ENCODE measurements at places on chromosomes 5 and 9.
A peak's percentile ranks its signal among the peaks of the same experiment; 100 is the strongest.

- no peak for DNase-seq
These were observed 2.5 kb downstream of the PMPCA start for GRCh38 chr9:136412962-136413361.

DNA sequence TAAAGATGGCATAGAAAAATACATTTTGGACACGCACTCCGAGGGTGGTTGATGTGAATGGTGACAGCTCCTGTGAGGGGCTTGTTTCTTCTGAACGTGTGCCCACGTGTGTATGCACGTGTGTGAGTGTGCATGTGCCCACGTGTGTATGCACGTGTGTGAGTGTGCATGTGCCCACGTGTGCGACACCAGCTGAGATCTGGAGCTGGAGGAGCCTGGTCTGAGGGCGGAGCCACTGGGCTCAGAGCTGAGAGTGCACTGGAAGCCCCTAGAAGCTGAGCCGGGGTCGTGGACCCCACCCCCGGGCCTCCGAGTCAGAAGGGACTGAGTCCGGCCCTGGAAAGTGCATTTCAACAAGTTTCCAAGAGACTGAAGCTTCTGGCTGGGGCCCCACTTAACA is 282.5 kb upstream of the IRX4 start:
- no peak for DNase-seq

DNA sequence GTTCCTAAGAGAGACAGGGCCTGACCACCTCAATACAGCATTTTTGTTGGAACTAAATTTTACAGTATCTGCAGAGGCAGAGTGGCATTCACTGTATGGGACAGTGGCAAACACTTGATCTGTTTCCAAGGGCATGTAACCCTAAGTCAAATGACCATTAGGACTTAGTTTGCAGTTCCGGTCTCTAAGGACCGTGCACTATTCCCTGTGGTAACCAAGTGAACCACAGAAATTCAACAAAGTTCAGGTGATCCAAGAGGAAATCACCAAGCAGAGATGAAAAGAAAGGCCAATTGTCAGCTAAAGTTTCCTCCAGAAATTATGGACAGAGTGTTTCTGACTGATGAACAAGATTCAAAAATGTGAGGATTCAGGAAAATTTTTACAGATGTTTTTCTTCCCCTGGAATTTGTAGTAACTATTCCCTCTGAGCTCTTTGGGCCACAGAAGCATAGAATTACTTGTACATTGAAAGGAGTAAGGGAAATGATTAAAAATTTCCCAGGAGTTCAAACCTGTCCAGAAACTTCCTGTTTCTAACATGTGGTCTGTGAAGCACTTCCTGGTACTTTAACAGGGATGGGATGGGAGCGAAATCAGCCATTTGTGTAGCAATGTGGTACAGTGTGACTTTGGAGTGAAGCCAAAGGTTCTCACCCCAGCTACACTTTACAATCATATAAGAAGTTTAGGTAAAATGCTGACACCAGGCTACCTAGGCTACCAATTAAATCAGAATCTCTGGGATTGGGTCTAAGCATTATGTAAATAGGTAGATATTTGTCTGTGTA is 266.1 kb upstream of the MAP3K1 start:
- no peak for DNase-seq

GRCh38 chr5:305459-305858 is 16.1 kb upstream of the AHRR start:
- DNase-seq: no peak

- no peak for DNase-seq
These were observed 82.0 kb upstream of the WWC1 start for GRCh38 chr5:168209244-168209995.

DNA sequence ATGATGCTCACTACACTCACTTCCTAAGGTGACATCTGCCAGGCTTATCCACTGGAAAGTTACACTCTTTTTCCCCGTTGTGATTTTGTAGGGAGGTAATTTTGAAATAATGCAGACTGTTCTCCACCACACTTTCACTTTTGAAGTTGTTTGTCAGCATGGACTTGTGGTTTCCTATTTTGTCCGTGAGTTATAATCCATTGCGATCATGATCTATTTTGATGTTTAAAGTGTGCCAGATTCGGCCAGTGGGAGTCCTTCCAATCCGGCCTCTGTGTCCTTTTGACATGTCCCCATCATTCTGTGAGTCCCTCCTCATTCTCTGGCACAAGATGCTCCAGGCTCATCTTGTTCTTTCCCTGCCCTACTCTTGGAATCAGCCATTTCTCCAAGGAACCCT is 211.3 kb upstream of the KLF4 start:
- no peak for DNase-seq

DNA sequence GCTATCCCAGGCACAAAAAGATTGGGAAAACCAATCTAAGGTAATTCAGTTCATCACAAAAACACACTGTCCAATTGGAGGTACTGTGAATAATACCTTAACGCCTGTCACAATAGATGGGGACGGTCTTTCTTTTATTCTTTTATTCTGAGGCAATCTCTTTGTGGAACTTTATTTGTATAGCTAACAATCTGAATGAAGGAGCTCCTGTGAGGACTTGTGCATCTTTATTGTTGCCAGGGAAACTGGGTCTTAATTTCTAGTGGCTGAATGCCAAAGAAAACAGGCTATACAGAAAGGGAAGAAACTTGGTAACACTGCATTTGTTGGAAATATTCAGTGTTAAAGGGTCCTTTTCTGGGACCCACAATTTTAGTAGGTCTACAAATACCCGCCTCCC is 546.9 kb upstream of the C9orf72 start:
- peak; percentile 31 for DNase-seq

- no peak for DNase-seq
These were observed 408.1 kb downstream of the MAT2B start for GRCh38 chr5:163913548-163913947.

DNA sequence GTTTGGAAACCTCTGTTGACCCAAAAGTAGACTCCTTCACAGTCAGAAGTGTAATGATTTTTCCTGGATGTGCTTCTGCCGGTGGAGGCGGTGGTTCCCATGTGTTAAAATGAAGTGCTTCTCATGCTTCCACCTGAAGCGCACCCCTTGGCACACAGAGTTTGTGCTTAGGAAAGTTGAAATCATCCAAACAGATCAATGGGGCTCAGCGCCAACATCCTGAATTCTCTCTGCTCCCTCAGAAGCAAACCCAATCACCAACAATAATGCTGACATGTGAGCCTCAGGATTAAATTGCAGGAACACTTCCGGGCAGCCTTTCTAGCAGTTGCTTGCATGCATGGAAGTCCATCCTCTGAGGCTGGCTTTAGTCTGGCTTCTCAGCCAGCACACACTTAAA is 71.0 kb downstream of the MED10 start:
- DNase-seq: no peak

DNA sequence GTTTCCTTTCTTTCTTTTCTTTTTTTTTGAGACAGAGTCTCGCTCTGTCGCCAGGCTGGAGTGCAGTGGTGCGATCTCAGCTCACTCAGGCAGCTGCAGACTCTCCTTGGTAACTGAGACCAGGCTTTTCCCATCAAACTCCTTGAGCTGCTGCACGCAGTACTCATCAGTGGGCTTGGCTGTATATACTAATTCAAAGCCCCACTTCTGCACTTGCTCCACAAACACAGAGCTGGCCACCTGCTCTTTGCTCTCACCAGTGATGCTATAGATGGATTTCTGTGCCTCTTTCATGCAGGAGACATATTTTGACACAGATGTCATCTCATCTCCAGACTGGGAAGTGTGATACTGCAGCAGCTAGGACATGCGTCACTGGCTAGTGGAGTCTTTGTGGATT is 252.7 kb downstream of the AP3B1 start:
- DNase-seq: no peak

DNA sequence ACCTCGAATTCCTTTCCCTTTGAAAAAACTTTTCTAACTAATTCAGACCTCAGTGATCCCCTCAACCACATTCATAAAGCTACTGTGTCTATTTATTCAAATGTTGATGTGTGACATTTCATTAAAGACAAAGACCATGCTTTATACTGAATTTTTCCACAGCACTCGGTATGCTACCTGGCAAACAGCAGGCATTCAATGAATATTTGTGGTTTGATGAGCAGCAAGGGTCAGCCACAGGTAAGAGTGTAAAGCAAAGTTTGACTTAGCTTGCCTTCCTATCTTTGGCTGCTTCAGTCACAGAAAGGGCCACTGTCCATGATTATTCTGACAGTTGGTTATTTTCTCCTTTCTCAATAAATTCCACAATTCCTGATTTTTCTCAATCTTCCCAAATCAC is 5.1 kb upstream of the CDC42SE2 start:
- no peak for DNase-seq

DNA sequence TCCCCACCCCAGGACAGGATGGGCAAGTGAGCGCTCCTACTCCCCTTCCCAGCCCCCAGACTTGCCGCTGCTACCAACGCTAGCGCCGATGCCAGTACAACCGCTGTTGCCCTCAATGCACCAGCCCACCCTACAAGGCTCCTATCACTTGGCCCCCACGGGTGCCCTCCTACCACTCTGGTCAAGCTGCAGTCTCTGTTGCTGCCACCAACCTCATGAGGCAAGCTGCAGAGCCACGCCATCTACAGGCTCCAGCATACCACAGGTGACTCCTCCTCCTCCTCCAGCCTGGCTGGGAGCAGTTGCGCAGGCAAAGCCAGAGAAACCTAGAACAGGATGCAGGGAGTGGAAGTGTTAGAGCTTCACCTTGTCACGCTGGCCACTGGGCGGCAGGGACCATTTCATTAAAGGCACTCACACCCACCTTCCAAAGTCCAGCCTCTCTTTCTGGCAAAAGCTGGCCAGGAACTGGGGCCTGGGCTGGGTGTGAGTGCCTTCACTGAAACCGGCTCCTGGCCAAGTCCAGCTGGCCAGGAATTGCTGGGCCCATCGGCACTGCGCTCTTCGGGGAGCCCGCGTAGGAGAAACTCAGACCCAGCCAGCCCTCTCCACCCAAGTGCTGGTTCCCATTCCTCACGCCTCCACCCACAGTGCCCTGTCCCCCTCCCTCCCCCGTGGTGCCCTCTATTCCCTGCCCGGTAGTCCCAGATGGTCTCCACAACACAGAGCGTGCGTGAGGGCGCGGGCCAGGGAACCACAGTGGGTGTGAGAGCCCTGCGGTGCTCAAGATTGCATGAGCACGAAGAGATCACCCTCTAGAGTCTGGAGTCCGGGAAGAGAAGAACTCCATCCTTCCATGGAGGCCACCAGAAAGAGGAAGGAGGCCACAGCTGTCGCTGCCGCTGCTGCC is 1.6 kb upstream of the PCAT7 start:
- DNase-seq: no peak

DNA sequence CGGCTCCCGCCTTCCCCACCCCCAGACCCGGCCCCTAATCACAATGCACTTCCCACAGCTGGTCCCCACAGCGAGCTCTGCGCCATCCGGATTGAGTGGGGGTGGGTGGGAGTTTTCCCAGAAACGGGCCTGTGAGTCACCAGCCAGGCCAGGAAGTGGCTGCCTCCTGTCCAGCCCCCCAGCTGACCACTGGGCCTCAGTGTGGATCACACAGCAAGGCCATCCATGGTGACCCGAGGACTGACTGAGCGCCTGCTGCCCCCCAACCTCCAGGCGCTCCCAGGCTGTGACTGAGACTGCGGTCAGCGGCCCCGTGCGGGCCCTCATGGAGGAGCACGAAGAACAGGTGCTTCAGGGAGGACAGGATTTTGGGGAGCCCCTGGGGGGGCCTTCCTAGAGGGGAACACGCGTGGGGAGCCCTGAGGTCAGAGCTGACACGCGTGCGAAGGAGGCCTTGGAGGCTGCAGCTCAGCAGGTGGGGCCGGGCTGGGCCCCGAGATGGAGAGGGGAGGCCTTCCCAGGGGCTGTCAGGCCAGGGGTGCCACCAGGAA is 48.3 kb upstream of the EGFL7 start:
- no peak for DNase-seq

DNA sequence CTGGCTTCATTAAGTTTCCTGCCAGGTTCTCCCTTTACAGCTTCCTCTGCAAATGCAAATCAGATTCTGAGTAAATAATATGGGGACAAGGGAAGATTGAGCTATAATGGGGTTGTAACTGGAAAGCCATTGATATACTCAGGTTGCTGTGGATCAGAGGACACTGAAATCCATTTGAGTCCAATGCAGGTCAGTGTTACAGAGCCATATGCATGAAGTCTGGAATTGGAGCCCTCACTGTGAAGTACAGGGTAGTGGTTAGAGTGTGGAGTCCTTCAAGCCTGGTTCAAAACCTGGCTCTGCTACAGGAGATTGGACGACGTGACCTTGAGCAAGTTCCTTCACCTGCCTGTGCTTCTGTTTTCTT is 48.7 kb downstream of the TIMD4 start:
- no peak for DNase-seq

GRCh38 chr5:125882061-125882460 is 541.1 kb upstream of the GRAMD2B start:
- DNase-seq: no peak

GRCh38 chr9:69463497-69464068 is 138.6 kb downstream of the ENTREP1 start:
- DNase-seq: no peak
